ENCODE measurements at places on chromosomes 6 and 20.

- no peak for DNase-seq
These were observed 103.6 kb downstream of the MAP3K7 start for GRCh38 chr6:90483116-90483839.

DNA sequence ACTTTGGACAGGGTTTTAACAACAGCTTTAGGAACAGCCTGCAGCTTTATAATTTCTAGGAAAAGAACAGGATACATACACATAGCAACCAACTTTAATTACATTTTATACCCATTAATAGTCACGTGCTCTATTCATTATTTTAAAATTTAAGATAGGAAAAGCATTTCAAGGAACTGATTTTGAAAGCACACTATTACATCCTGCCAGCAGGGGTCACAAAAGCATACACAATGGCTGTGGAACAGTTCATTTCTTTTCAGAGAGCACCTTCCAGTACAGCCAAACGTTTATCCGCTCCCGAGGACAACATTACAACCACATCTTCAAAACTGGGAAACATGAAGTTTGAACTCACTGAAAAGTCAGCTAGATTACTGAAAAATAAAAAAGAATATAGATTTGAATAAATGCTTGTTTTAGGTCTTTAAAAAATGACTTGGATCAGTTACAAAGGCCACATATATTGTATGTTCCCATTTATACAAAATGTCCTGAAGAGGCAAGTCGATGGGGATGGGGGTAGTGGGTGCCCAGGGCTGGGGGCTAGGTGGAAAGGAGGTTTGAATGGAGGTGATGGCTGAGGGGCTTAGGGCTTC lies 104.6 kb upstream of the EXOC2 start:
- no peak for DNase-seq

DNA sequence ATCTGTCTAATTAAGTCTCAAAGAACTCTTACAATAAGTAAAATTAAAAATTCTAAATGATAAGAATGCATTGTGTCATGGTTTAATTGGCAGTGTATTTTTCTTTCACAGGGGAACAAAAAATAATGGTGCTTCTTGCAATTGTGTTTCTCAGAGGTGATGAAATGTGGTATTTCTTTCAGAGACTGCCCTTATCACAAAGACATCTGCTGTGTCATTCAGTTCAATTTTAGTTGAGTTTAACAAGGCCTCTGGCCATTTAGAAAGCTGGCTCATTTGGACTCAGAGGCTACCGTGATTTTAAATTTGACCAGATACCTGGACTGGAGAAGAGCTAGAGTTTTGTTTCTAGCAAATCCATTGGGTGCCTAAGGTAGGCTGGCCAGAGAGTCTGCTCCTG lies 23.6 kb upstream of the ZNF831 start:
- no peak for DNase-seq

GRCh38 chr6:165245701-165246100 lies 63.7 kb downstream of the C6orf118 start:
- DNase-seq = no peak

- no peak for DNase-seq
These were observed 315.1 kb downstream of the TFAP2C start for GRCh38 chr20:56943946-56944945.
